ENCODE measurements at places on chromosomes 5 and 9.

DNA sequence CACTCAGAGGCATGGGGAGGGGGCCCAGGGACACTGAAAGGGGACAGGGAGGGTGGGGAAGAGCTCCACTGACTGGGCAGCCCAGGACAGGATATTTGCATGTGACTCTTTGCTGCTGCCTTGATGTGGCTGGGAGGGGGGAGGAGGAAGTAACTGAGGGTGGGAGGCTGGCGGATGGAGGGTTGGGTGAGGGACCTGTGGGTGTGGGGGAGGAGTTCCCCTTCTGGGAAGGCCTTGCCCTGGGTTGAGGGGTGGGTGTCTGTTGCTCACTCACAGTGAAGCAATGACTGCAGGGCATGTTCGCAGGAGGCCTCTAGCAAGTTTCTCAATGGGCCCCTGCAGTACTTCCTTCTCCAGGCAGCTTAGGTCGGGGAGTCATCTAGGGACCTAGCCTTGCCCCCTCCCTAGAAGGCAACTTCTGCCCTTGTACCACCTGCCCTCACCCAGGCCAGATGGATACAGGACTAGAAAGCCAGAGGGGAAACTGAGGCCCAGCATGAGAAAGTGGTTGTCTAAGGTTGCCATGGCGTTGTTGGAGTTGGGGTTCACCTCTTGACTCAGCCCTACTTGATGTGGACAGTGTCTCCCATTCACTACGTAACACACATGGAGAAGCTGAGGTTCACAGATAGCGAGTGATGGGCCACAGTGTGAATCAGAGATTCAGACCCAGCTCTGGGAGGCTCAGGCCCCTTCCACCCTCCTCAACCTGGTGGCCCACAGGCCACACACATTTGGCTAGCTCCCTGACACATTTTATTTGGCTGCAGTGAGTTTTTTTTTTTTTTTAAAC is 3.0 kb downstream of the GRK6 start:
- DNase-seq, result peak; percentile 85

GRCh38 chr5:139426203-139426885 is 13.0 kb downstream of the DNAJC18 start:
- peak; percentile 6 for DNase-seq

GRCh38 chr5:93723681-93724080 is 17.7 kb downstream of the POU5F2 start:
- no peak for DNase-seq

DNA sequence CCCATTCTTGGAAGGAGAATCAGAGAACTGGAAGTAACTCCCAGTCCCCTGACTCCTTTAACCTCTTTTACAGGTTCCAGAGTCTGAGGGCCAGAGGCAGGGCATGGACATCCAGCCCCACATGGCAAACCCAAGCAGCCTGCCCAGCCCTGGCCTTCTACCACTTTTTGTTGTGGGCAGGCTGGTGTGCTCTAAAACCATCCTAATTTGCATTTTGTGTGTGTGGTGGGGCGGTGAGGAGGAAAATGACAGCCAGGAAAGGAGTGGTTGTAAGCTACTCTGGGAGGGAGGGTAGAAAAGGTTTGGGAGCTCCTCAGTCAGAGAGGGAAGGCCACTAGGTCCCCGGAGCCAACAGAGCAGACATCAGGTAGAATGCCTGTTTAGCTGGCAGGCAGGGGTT is 90.6 kb downstream of the PSD2 start:
- DNase-seq, result no peak

DNA sequence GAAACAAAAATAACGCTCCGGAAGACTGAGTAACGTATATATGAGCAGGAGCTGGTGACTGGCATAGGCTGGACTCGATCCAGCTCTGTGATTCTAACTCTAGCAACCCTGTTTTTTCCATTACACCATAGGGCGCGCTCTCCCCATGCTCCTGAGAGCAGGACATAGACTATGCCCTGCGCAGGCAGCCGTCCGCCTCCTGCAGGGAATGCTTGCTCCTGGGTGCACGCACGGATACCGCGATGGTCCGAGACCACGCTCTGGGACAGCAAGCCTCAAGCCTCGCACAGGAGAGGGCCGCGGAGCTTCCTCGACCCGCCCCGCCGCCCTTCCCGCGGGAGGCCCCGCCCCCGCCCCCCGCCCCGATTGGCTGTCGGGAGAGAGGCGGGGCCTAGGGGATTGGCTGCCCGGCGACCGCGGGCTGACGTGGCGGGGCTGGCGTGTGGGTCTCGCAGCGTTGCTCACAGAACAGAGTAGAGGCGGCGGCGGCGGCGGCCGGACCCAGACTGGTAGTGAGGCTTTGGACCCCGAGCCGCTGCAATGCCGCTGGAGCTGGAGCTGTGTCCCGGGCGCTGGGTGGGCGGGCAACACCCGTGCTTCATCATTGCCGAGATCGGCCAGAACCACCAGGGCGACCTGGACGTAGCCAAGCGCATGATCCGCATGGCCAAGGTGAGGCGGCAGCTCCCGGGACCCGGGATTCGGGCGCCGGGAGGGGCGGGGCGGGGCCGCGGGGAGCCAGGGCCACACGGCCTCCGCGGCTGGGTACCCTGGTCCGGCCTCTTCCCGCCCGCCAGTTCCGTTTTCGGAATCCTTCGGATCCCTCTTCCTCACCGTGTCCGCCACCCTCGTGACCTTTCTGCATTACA is at the start of gene NANS:
Gene NANS (plus strand): TSS at position 464 of the 869 bp plus-strand sequence. CDS start 77 bp downstream, at position 541.
- DNase-seq, result peak; percentile 94

DNA sequence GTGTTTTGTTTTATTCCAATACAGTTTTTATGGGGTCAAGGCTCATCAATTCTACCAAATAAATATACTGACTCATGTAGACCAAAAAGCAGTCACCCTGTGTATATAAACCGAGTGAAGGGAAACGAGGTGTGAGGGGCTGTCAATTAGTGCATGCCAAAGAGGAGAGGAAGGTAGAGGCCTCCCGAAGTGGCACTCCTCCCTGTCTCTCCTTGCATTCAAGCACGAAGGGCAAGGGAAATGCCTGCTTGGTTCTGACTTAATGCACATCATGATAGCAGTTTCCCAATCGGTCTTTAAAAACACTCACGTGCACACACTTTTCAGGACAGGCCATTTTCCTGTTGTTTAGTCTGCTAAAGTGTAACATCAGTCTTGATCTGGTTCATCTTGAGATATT is 125.6 kb upstream of the SLCO6A1 start:
- DNase-seq, result no peak

DNA sequence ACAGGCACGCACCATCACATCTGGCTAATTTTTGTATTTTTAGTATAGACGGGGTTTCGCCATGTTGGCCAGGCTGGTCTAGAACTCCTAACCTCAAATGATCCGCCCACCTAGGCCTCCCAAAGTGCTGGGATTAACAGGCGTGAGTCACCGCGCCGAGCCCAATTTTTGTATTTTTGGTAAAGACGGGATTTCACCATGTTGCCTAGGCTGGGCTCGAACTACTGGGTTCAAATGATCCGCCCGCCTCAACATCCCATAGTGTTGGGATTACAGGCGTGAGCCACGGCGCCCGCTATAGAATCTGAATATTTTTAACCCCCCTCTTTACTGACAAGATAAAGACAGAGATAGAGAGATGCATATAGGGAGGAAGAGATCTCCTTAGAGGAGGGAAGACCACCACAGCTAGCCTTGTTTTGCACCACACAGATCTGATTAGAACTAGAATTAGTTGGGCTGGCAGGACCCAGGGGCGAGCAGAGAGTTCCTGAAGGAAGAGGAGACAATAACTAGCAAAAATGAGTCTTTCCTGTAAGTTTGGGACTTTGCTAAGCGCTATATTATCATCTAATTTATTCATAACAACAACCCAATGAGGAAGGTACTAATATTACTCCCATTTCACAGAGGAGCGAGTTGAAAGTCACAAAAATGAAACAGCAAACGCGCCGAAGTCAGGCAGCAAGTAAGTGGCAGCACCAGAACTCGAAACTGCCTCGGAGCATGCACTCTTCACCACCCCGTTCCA is 1.5 kb upstream of the ANKHD1 start:
- no peak for DNase-seq

GRCh38 chr5:158462349-158463114 is 603.6 kb upstream of the CLINT1 start:
- DNase-seq, result no peak

GRCh38 chr9:121727295-121728020 is 76.0 kb downstream of the DAB2IP start:
- no peak for DNase-seq

GRCh38 chr5:61306531-61307131 is 25.4 kb upstream of the ZSWIM6 start:
- DNase-seq, result no peak

GRCh38 chr5:3373391-3373790 is 222.2 kb upstream of the IRX1 start:
- no peak for DNase-seq
